ENCODE measurements at places on chromosomes 6 and 20.

GRCh38 chr6:35302604-35303241 lies 5.1 kb downstream of the DEF6 start:
- peak; percentile 32 for DNase-seq

DNA sequence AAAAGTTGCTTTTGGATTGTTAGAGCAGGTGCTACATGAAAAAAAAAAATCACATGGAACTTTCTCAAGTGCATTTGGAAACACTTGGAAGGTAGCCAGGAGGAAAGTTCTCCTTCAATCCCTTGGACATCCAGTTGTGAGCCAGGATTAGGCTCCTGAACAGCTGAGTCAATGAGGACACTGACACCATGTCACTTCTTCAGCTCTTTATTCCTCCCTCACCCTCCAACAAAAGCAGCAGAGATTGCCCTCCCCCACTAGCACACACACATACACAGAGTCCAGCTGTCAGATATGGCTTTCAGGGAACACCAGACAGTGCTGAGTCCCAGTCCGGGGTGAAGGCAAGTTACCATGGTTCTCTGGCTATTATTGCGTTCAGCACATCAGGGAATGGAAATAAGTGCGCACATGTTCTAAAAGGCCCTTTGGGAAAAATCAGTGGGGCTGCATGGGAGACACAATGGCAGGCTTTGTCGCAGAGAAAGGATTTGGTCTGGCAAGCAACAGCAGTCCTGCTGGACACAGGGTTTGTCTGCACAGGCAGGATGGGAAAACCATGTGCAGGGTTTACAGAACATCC lies 124.7 kb upstream of the MARCKS start:
- DNase-seq, result no peak

GRCh38 chr20:63659370-63659769 lies 1.3 kb downstream of the RTEL1 start:
- DNase-seq, result no peak

DNA sequence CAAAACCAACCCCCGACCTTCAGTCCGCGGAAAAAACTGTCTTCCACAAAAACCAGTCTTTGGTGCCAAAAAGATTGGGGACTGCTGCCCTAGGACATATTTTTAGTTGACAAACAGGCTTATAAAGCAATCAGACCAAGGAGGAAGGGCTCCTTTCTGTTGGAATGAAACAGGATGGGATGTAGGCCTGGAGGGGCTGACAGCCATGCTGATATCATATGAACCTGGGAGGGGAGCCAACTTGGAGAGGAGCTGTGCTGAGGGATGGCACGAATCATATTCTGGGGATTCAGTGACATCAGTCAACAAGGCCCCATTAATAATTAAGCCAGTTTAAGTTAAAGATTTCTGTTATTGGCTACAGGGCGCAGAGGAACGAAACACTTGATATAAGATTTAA lies 225.4 kb upstream of the TSHZ2 start:
- DNase-seq, result no peak

- DNase-seq, result peak; percentile 40
Observed at GRCh38 chr20:21229163-21229562, 74.0 kb upstream of the XRN2 start.

- no peak for DNase-seq
Observed at GRCh38 chr20:51162015-51162414, 139.1 kb upstream of the KCNG1 start.

- DNase-seq, result no peak
Observed at GRCh38 chr20:16064989-16065707, 508.1 kb downstream of the KIF16B start.

- no peak for DNase-seq
Observed at GRCh38 chr6:91659891-91660290, 1073.0 kb upstream of the MAP3K7 start.

DNA sequence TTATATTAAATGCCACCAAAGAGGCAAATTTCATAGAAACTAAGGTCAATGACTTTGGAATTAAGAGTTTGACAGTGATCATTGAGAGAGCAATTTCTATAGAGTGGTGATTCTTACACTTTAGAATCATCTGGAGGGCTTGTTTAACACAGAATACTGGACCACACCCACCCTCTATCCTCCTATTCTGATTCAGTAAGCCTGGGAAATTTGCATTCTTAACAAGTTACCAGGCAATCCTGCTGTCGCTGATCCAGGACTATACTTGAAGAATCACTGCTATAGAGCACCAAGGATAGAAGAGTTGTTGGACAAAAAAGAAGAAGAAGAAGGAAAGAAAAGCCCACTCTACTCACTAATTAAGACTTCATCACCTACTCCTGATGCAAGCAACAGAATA lies 21.3 kb upstream of the TBX18 start:
- DNase-seq, result no peak

DNA sequence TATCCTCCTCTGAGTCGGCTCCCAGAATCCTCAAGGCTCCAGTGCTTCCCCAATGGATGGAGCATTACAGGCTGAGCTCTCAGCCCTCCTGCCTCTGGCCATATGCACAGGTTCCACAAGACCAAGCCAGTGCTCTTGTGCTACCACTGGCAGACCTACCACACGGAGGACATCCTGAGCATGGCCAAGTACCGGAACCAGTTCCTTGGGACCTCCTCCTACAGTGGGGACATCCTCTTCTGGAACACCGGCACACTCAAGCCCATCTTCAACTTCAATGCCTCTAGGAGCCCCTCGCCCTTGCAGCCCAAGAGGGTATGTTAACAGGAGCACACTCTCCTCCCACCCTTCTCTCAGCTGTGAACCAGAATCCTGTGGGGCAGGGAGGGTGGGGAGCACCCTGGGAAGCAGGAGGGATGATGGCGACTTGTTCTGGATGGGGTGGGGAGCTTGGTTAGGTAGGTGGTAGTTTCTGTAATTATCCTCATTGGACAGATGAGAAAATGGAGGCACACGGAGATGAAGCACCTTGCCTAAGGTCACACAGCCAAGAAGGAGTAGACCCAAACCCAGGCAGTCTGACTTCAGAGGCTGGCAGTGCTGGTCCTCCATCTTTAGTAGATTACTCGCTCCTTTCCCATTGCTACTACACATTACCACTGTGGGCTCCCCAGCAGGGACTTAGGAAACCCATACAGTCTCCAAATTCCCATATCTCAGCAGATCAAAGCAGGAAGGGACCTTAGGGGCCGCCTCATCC lies 58.6 kb downstream of the EFCAB8 start:
- no peak for DNase-seq

GRCh38 chr20:58614984-58615760 lies 35.9 kb upstream of the STX16 start:
- DNase-seq, result no peak

DNA sequence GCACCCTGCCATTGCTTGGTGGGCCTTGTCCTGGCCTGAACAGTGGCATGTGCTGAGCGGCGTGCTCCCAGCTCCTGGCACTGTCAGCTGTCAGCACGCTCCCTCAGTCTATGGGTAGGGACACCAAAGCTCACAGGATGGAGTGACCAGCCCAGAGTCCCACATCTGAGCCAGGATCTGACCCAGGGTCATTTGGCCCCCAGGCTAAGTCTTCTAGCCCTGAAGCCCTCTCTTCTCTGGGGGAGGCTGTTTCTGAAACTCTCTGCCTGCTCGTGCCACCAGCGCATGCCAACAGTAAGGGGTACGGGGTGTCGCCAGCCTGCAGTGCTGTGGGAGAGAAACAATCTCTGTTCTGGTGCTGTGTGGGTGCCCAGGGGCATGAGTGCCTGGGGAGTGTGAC lies 37.1 kb downstream of the CDH4 start:
- no peak for DNase-seq

GRCh38 chr6:49835140-49835539 lies 31.2 kb downstream of the CRISP1 start:
- DNase-seq, result no peak

GRCh38 chr6:72783035-72783434 lies 161.2 kb downstream of the KCNQ5 start:
- no peak for DNase-seq

DNA sequence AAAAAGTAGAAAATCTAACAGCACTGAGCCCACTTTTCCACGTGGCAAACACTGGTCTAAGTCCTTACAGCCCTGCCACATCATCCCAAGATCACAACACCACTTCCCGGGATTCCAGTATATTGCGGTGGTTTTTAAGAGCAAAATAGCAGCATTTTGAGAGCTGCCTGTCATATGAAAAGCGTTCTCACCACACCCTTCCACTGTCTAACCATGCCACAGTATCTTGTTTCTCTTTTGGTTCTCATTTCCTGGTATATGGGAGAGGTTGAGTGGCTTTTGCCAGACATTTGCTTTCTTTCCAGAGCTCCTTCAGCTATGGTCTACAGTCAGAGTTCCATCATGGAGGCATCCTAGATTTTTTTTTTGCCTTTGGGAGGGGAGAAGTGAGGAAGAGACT lies 243.0 kb downstream of the TSHZ2 start:
- DNase-seq, result no peak

DNA sequence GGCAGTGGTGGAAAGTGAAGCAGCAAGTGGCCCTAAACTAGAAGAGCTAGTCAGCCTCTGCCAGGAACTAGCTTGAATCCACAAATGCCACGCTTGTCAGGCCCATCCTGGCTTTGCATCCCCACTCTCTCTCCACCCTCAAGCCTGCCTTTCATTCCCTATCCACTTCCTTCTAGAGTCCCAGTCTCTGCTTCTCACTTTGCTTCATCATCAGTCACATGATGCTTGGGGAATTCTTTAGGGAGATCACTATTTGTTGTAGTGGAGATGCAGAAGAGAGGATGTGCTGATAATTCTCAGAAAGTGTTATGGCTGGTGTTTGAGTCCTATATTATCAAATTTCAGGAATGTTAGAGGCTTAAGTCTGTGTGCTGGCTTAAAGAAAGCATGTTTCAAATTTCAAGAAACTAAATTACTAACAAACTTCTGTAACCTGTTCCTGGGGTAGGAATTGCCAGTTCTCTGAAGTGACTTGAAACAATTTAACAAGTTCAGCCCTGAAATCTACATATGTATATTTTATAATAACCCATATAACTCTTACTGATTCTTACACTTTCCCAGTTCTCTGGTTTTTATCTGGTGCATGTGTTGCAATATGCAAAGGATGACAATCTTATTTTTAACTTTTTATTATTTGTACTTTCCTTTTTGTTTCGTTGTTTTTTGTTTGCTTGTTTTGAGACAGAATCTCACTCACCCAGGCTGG lies 7.5 kb downstream of the TRIM39 start:
- no peak for DNase-seq

- DNase-seq, result no peak
Observed at GRCh38 chr6:89679215-89680120, 40.9 kb upstream of the LYRM2 start.

DNA sequence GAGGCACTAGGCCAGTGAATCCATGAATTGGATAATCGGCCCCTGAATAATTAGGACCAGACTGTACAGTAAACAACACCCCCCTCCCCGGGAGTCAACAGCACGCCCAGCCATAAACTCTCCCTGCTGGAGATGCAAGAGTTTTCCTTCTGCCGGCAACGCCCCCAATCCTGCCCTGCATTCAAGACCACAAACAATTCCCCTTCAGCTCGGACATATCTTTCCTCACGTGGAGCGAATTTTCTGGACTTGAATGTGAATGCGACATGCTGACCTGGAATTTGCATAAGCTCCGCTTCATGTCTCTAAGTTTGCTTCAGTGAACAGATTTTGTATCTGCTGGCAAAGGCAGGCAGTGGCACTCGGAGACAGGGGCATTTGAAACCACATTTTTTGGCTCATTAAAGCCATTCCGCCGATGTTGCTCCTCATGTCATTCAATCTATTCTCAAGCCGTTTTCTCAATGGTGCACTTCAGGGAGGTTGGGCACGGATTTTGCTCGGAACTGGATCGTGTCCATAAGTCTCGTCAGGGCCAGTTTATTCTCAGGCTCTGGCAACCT lies 38.0 kb upstream of the GMPR start:
- DNase-seq, result no peak

- DNase-seq, result no peak
Observed at GRCh38 chr6:136225496-136225895, 24.6 kb downstream of the MTFR2 start.

DNA sequence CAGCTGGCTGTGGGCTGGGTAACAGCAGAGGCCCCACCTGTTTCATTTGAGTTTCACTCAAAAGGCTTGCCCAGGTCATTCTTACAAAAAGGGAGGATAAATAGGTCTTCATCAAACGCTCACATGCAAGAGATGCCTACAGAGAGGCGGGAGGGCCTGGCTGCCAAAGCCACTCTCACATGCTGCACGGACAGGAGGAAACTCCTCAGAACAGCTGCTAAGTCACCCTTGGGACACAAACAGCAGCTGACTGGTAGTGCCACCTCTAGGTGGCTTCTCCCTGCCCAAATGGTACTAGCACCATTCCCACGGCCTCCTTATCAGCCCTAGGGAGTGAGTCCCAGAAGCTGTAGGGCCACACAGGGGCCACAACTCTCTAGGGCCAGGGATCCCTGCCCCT lies 23.8 kb downstream of the SLC22A23 start:
- no peak for DNase-seq

DNA sequence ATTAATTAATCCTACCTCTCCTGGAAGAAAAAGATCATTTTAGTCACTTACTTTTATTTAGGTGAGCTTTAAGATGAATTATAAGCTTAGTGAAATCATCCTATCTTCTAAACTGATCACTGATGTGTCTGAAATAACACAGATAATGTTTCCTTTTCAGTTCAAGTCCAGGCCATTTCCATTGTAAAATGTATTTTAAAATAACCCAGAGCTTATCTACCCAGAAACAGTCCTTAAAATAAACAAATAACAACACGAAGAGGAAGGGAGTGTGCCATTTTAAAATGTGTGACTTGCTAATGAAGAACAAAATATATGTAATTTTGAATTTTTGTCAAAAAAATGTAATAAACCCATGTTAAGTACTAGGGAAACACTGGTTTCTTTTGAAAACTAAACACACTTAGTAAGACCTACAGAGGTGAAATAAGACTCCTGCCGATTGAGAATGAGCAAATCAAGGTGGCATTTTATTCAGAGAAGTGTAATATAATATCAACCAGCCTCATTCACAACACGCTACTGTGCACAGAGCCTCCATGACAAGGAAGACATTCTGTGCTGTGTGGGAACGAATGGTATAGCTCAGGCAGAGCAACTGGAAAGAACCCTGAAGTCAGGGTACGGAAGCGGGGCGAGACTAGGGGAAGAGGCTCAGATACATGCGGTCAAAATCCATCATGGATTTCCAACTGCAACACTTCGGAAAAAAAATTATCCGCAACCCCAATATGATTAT lies 7.7 kb downstream of the LRP11 start:
- DNase-seq, result no peak

DNA sequence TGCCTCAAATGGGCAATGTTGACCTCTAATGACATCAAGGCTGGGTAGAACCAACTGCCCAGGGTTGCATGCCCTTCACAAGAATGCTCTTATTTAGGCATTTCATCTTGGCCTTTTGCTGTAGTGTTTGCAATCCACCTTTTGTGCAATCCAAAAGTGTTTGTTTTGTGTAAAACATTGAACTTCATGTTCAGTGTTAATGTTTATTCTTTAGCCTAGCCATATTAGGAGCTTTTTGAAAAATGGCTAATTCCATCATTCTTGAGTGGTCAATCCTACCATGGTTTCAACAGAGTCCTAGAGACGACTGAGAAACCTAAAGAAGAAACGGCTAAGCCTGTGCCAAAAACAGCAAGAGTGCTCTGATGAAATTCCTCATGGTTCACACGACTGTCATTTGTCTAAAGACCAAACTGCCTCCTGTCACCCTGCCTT lies 279.6 kb upstream of the PRDM1 start:
- DNase-seq, result no peak
